Activated CD4-positive, alpha-beta memory T cell treated with anti-CD3 and anti-CD28 coated beads, Interleukin-2, amount 10 ng/mL, durations not matched to agents 7 days and 5 days (primary cell): ENCODE measurements at places on chromosomes 12 and 14. TPM values are rescaled to one million over a fixed set of nuclear protein-coding genes. Genes with fewer than 3 reads are reported as not detected.

Gene BCL11B
- total RNA-seq, result 82.0 TPM

Gene SNX6
- 117 TPM for total RNA-seq

GRCh38 chr14:80764921-80765507 is 176.5 kb downstream of the CEP128 start:
- H3K27ac ChIP-seq, result no peak overlapping the region
- no peaks in the 10 kb centered on the region for H3K27me3 ChIP-seq
- no peak for DNase-seq
- no peaks in the 10 kb centered on the region for H3K4me1 ChIP-seq
- H3K36me3 ChIP-seq, result peaks cover 3% of the 10 kb centered on the region

DNA sequence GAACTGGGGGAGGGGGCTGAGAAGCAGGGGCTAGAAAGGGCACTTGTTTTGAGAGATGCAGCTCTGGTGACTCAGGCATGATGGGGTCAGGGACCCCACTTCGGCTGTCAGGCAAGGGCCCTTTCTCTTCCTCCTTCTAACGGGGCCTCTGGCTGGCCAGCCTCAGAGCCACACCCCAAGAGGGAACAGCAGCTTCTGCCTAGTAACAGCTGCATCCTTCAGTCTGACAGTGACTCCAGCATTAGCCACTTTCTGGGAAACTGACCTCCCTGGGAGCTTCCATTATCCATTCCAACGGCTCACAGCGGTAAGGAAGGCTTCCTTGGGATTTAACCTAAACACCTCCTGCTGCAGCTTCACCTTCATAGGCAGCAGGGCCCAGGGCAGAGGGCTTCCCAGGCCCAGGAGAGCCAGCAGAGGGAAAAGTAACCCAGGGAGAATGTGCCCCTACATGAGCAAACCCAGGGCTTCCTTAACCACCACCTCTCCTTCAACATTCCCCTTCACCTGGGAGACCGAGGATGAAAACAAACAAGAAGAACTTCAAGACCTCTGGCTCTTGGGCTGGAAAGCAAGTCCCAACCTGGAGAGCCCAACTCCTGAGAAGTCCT is 2.7 kb downstream of the NCKAP5L start:
- peaks cover 24% of the 10 kb centered on the region for H3K4me1 ChIP-seq
- H3K4me3 ChIP-seq, result no peak overlapping the region
- H3K27me3 ChIP-seq, result peaks cover 28% of the 10 kb centered on the region
- DNase-seq, result no peak
- H3K36me3 ChIP-seq, result no peaks in the 10 kb centered on the region

DNA sequence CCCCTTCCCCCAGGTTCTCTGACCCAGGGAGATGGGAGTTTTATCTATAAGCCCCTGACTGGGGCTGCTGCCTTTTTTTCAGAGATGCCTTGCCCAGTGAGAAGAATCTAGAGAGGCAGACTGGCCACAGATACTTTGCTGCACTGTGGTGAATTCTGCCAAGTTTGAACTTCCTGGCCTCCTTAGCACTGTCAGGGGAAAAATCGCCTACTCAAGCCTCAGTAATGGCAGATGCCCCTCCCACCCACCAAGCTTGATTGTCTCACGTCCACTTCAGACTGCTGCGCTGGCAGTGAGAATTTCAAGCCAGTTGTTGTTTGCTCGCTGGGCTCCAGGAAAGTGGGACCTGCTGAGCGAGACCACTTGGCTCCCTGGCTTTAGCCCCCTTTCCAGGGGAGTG is 31.7 kb downstream of the KLRK1 start:
- H3K27ac ChIP-seq, result no peak overlapping the region
- no peaks in the 10 kb centered on the region for H3K4me1 ChIP-seq
- no peaks in the 10 kb centered on the region for H3K36me3 ChIP-seq
- H3K27me3 ChIP-seq, result peaks cover 35% of the 10 kb centered on the region
- DNase-seq, result no peak
